ENCODE measurements at places on chromosomes 2 and 18.

DNA sequence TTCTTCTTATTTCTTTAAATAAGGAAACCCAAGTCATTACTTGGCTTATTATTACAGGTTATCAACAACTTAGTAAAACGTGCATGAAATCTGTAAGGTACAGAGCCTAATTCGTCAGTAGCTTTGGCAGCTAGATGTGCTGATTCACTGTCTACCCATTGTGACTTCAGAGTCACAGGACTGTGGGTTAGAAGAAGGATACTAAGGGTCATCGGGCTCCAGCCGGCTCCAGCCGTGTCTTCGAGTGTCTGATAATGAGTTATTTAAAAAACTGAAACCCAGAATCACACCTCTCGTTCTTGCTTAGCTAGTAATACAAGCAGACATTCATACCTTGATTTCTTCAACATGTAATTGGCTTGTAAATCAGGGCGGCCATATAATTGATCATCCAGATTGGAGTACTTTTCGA is 170.5 kb downstream of the FMNL2 start:
- DNase-seq = peak; percentile 93

GRCh38 chr2:233131936-233132720 is 72.0 kb downstream of the INPP5D start:
- DNase-seq = no peak

GRCh38 chr2:169146220-169146619 is 76.9 kb downstream of the DHRS9 start:
- no peak for DNase-seq

DNA sequence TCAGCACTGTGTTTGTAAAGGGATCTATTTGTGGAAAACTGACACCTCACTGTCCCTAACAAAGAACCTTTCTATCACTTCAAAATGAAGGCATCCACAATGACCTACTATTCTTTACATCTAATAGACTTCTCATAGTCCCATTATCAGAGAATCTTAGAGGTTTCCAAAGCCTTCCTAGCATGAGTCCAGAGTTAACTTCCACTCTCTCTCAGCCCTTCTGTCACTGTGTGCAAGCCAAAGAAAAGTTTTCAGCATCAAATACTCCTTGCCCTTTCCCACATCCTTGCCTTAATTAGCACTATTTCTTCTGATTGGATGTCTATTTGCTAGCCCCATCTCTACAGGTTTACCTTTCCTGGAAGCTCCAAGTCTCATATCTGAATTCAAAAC is 178.5 kb downstream of the ERBB4 start:
- DNase-seq = no peak

GRCh38 chr2:43905371-43905803 is 66.6 kb downstream of the ABCG8 start:
- no peak for DNase-seq

DNA sequence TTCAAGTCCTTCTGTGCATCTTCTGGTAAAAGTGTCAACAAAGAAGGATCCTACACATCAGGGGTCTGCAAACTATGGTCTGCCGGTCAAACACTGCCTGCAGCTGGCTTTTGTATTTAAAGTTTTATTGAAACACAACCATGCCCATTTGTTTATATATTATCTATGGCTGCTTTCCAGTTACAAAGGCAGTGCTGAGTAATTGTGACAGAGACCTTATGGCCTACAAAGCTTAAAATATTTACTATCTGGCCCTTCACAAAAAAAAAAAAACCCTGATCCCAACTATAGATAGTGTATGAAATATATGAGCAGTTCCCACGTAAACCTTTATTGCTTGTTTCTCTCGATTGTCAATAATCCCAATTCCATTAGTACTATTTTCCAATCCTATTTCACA is 101.4 kb downstream of the RBMS1 start:
- DNase-seq = no peak

- no peak for DNase-seq
Observed at GRCh38 chr18:65752625-65753325, 2.0 kb downstream of the CDH7 start.

DNA sequence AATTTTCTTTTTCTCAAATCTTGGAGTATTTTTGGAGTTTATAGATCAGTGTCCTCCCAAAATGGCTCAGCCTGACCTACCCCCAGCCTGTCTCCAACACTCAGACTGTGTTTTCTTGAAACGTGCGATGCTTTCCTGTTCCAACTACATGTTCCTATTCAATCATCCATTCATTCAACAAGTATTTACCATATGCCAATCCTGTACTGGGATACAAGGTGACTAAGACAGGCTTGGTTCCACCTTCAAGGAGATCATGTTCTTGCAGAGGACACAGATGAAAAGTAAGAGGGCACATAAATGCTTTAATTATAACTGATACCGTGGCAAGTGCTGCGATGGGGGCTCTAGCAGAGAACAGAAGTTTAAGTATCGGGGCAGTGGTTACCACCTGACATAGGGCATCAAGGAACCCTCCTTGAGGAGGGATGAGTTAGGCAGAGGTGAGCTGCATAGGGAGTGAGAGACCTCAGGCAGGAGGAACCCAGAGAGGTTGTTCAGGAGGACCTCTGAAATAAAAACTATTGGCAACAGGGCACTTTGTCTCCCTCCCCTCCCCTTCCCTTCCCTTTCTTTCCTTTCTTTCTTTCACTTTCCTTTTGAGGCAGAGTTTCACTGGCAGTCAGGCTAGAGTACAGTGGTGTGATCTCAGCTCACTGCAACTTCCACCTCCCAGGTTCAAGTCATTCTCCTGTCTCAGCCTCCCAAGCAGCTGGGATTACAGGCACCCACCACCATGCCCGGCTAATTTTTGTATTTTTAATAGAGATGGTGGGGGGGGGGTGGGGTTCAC is 469.0 kb downstream of the EPHA4 start:
- peak; percentile 29 for DNase-seq

GRCh38 chr2:160205505-160205904 is 5.4 kb upstream of the ITGB6 start:
- DNase-seq = no peak

GRCh38 chr18:67381608-67382150 is 134.8 kb downstream of the DSEL start:
- DNase-seq = no peak

- no peak for DNase-seq
Observed at GRCh38 chr2:128445523-128445900, 126.8 kb upstream of the HS6ST1 start.

DNA sequence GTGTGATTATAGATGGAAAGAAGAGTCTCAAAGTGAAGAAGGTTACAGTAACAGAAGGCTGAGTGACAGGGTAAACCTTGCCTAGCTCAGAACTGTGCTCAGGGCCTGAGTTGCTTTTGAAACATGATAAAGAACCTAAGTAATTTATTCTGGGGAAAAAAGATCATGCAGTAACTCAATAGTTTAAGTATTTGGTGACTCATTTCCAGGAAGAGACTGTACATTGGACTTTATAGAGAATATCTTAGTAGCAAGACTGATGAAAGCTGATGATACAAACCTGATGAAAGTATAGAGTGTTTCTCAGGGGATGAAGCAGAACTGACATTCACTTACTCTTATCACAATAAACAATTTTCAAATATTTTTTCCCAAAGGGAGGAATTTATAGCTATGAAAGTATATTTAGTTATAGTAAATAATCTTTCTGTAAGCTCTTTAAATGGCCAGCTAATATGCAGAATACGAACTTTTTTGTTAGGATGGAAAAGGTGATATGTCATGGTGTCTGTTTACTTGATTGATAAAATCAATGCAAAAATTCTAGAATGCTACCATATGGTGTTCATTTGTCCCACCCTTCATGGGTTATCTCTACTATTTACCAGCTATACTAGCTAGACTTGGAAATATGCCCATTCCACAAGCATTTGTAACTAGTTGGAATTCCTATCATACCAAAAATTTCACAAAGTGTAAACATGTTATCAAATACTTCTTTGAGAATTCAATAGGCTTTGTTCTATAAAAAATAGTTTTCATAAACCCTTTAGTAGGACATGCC is 1265.5 kb upstream of the ACVR2A start:
- no peak for DNase-seq

DNA sequence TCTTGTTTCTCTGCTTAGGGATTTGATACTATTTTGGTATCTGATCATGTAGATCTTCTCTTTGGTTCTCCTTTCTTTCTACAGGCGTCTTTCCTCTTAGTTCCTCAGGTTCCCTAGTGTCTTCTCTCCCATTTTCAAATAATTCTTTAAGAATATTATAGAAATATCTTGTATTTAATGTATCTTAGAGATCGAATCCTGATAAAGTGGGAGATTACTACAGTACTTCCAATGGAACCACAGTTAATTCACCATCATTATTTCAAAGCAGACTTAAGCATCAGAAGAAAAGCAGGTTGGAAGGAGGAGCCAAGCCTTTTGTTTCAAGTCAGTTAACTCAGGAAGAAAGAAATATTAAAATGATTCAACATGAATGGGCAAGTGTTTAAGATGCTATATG is 1.1 kb upstream of the CHN1 start:
- DNase-seq = no peak

DNA sequence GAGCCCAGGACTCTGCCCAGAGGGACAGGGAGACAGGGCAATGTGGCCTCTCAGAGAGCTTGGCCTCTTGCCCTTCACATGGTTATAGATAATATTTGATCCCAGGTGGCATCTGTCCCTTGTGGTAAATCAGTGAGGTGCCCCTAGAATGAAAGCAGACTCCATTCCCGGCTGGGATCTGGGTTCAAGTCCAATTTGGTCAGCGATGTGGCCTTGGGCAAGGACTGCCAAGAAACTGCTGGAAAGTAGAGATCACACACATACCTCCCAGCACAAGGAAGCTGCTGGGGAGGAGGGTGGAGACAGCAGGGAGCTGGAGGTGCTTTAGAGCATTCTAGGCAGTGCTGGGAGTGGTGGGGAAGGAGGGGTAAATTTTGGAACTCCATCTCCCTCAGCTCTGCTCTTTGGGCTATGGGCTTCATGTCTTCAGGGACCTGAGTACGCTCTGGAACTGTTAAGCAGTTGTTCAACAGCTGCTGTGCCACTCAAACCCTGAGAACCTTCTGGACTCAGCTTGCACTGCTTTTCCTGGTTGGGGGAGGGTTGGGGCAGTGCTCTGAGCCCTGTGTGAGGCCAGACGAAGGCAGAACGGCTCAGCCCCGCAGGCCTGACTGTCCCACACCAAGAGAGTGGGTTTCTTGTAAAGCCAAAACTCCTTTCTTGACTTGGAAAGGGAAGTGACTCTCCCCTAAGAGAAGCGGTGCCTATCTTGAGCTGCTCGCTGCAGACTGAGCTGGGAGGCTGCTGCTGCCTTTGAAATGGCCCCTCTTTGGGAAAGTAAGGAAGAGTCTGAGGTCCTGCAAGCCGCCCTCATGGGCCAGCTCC is 23.0 kb downstream of the INPP5D start:
- DNase-seq = peak; percentile 52

- no peak for DNase-seq
Observed at GRCh38 chr2:205759257-205759656, 77.0 kb downstream of the NRP2 start.

DNA sequence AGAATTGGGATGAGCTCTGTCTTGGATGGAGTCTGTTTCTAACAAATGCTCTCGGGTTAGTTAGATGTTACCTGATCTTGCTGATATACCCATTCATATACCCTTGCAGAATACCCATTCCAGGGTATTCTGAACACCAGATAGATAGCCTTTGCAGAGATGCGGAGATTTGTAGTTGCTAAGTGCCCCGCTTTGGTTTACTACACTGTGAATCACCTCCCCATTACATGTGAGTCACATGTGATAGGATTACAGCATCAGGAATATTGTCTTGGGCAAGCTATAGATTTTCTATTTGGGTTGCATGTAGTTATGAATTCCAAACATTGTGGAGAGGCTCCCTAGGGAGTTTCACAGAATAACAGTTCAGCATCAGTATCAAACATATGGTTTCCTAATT is 3.8 kb downstream of the VSNL1 start:
- DNase-seq = no peak

DNA sequence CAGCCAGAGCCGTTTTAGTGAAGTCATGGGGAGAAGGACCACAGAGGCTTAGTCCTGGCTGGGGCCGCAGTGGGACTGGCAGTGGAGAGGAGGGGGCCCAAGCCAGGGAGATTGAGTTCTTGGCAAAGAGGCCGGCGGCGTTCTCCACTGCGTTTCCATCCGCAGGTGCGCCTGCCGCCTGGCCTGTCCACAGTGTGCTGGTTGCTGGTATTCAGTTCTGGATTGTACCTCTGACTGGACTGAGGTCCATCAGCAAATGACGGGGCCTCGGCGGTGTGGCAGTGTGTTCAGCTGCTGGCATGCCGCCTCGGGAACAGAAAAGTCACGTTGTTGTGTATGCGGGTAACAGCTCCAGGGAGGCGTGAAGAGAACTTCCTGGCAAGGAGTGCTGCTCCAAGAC is 36.8 kb downstream of the LRRFIP1 start:
- no peak for DNase-seq

- no peak for DNase-seq
Observed at GRCh38 chr2:42924418-42924886, 132.1 kb upstream of the HAAO start.

- DNase-seq = no peak
Observed at GRCh38 chr18:74896390-74896991, 298.8 kb downstream of the ZNF407 start.

DNA sequence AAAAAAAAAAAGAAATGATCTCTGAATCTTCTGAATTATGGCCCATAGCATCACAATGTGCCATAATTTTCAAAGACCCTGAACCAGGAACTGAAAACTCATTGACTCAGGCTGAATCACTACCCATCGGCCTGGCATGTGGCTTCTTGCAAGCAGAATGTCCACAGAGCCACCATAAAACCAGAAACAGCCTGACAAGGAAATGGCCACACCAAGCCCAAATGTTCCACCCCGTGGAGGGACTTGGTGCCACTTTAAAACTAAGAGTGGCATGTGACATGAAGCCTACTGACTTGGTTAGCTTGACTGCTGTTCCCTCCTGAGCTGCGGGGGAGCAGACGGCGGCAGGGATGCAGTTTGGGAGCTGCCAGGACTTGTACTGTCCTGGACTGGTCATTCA is 71.2 kb upstream of the RBM44 start:
- DNase-seq = peak; percentile 92

DNA sequence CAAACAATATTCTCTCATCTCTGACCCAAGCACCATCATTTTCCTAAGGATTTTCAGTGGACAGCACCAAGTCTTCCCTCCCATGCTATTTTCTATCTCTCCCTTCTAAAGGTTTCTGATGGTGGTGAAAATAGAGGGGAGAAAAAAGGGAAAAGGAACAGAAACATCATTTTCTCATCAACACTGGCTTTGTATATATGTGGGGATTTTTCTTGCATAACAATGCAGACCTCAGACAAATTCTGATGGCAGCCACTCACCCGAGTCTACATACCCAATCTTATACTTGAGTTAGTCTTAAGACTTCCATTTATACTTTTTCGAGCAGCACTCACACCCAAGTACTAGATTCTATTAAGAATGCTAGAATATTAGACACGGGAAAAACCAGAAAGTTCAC is 95.8 kb downstream of the TMEM163 start:
- DNase-seq = peak; percentile 15

DNA sequence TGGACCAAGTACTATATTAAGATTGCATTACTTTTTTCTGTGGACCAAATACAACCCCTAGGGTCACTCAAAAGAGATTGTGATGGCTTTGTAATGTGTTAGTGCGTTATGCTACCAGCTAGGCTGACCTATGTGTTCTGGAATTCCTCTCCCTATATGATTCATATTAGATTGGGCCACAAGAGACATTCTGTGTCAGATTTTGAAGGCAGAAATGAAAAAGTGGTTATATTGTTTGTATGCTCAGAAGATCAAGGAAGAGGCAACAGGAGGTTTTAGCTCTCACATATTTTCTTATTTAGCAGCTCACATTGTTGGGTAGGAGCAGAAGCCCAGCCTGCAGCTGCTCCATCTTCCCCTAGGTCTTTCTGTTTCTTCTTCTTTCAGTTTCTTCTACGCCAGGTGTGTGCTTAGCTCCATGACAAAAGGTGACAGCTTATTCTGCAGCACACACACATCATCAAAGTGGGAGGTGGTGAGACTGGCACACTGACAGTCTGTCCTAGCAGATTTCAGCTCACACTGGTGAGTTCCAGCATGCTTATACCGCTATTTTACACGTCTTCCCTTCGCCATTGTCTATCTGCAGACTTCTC is 156.8 kb upstream of the UBE2E3 start:
- DNase-seq = no peak
